ENCODE measurements at places on chromosomes 4 and X. TPM values are rescaled to one million over a fixed set of nuclear protein-coding genes. Genes with fewer than 3 reads are reported as not detected.

GRCh38 chrX:132810964-132811712, 147.3 kb downstream of the HS6ST2 start:
- no peak overlapping the region for H3K27ac ChIP-seq
- no peaks in the 10 kb centered on the region for H3K36me3 ChIP-seq
- H3K4me1 ChIP-seq = no peaks in the 10 kb centered on the region
- DNase-seq = no peak

- no peaks in the 10 kb centered on the region for H3K27me3 ChIP-seq
- H3K4me1 ChIP-seq = no peaks in the 10 kb centered on the region
- no peak overlapping the region for H3K27ac ChIP-seq
- H3K36me3 ChIP-seq = no peaks in the 10 kb centered on the region
These were observed 862.2 kb downstream of the TRIML1 start for GRCh38 chr4:189001283-189001970.

DNA sequence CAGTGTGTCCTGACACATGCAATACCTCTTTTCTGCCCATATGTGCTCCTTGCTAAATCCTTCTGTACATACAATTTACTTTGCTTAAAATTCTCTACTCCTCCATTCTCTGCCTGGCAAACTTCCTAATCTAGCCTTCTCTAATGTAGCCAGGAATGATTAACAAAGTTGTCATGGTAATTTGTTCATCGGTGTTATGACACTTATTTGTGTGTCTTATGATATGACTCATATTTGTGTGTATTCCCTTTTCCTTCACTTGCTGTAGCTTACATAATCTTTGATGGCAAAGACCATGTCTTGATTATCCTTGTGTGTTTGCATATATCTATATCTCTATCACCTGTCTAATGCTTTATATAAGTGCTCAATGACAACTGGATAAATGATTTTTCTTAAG, 133.3 kb downstream of the COL25A1 start:
- H3K4me3 ChIP-seq = no peak overlapping the region
- peaks cover 24% of the 10 kb centered on the region for H3K27me3 ChIP-seq
- no peaks in the 10 kb centered on the region for H3K4me1 ChIP-seq
- H3K36me3 ChIP-seq = no peaks in the 10 kb centered on the region
- no peak for DNase-seq

KDR gene
- total RNA-seq = not detected

MCF2 gene
- total RNA-seq = 0.46 TPM

Data from activated T-helper 2 cell treated with anti-CD3 and anti-CD28 coated beads, Interferon-gamma antibody, Interleukin-2, Interleukin-4, amounts not matched to agents 10 μg/mL and 5 μg/mL and 100 μg/mL, durations not matched to agents 14 hours and 24 hours and 36 hours (primary cell).